ENCODE measurements at places on chromosomes 6 and 20.

GRCh38 chr20:23686046-23686750, 2.6 kb downstream of the CST4 start:
- no peak for DNase-seq

DNA sequence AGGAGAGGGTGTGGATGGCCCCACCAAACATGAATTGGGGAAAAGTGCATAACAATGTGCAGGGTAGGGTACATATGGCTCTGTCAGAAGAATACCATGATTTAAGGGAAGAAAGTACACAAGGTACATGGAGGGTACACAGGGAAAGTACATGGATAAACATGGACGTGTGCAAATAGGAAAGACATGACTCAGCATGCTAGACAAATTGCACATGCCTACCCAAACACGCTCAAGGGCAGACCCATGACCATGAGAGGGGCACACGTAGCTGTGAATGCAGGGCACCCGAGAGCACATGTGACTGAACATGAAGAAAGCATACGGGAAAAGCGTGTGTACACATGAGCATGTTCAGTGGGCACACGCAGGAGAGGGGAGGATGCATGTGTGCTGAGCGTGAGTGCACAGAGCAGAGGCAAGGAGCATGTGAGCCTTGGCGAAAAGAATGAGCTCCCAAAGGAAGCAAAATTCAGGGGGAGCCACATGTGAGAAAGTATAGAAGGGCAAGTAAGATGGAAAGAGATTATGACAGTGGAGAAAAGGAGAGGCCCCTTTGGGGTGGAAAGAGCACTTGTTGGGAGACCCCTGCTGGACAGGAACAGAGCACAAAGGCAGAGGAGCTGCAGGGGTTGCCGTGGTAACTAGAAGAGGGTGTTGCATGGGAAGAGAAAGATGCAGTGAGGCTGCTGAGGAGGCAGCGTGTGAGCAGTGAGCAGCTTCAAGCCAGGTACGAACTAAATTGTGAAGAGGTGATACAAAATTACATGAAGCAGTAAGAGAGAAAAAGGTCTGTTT, 17.8 kb downstream of the OR2H2 start:
- DNase-seq: no peak

- DNase-seq: no peak
Observed at GRCh38 chr20:47209982-47210381, 146.5 kb downstream of the ZMYND8 start.

DNA sequence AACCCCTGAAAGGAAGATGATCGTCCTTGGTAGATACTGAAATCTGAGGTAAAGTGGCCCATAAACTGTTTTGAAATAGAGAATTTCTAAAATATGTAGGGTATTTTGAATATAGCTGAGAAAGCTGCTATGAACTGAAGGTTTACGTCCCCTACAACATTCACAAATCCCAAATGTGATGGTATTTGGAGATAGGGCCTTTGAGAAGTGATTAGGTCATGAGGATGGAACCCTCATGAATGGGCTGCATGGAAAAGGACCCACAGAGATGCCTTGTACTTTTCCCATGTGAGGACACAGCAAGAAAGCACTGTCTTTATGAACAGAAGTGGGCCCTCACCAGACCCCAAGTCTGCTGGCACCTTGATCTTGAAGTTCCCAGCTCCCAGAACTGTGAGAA, 6.8 kb upstream of the PNISR start:
- DNase-seq: no peak
